ENCODE measurements at places on chromosomes 2 and 18.

- DNase-seq = no peak
These were observed 34.9 kb upstream of the DYNC1I2 start for GRCh38 chr2:171652416-171652785.

DNA sequence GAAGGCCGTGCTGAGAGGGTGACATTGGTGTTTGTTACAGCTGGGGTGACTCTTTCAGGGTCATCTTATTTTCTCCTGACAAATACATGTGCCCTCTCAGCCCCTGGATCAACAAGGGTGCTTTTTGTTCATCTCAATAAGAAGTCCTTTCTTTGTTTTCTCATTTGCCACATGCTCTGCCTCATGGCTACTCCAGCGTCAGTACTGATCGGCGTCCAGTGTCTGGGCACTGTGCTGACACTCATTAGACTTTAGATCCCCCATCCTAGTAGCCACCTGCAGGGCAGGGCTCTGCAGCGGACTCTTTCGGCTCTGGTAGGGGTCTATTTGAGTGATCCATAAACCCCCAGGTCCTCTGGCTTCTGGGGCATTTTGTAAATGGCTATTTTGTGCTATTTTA is 38.4 kb downstream of the NPPC start:
- DNase-seq = no peak

- no peak for DNase-seq
These were observed 152.6 kb upstream of the KYNU start for GRCh38 chr2:142724713-142725349.

DNA sequence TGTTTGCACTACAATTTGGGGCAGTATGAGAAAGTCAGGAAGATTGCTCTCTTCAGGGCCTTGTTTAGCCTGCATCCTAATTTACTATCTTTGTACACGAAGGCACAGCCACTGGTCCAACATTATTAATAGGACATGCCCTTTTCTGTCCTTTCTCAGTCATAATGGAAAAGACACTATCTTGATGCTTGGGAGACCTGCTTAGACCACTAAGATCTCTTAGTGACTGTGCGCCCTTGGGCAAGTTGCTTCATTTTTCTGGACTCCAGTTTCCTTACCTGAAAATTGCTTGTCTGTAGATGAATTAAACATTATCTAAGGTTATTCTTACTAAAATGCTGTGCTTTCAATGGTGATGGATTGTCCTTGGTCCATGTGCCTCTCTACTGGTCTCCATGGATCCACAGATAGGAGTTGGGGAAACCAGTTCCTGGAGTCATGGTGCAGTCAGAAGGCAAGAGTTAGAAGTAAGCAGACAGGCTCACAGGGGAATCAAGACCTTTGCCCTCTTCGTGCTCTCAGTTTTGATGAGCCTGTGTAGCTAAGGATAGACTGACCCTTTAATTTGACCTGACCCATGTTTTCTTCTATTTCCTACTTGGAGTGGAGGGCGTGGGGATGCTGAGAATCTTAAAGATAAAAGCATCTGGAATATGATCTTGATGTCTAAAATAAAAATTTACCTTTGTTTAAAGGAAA is 114.0 kb downstream of the RAPGEF4 start:
- DNase-seq = no peak

DNA sequence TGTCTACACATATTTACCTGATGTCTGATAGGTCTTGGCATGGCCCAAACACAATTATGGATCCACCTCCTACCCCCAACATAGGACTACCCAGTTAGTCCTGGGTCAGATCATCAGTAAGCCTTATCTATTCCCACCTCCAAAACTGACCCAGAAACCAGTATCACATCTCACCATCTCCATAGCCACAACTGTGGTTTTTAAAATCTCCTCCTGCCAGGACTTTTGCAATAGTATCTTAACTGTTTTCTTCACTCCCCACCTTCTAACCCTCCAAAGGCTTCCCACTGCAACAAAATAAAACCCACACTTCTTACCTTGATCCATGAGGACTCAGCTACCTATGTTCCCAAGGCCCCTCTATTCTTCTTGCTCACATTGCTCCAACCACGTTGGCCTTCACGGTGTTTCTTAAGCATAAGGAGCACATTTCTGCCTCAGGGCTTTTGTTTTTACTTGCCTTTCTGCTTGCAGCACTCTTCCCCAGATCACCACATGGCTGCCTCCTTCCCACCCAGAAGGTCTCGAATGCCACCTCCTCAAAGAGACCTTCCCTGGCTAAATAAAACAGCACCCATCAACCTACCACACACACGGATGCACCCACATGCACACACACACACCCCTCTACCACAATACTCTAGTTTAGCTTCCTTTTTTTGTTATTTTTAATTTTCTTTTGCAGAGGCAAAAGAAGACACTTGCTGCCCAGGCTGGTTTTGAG is 125.9 kb upstream of the SLC1A4 start:
- DNase-seq = no peak

GRCh38 chr2:74414881-74415761 is 6.3 kb downstream of the C2orf81 start:
- DNase-seq = no peak

DNA sequence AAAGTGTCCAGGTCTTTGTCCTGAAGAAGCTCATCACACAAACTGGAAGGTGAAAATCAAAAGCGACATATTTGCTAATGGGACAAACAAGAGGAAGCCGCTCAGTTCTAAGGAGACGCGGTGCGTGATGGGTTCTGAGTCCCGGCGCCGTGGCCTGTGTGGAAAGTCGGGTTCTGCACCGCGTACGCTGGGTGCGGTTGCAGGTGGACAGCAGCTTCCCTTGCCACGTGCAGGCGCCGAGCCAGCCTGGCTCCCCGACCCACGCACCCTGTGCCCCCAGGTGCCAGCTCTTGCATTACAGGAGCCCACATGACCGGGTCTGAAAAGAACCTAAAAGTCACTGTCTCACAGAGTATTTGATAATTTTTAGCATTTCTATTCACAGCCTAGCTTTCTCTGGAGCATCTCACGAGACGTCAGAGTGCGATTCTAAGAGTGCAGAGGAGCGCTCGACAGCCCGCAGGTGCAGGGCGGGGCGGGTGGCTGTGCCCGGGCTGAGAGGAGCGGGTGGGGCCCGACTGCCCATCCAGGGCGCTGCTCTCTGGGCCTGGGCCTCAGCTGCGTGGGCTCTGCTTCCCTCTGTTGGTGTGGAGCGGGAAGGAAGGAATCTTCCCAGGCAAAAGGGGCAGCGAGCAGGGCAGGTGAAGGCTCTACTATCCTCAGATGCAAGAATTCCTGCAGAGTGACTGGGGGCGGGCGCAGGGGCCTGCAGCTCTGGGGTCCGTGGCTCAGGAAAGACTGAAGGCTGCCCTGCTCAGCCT is 39.4 kb downstream of the MYT1L start:
- no peak for DNase-seq

GRCh38 chr18:21632393-21632792 is 20.3 kb downstream of the SNRPD1 start:
- DNase-seq = no peak

DNA sequence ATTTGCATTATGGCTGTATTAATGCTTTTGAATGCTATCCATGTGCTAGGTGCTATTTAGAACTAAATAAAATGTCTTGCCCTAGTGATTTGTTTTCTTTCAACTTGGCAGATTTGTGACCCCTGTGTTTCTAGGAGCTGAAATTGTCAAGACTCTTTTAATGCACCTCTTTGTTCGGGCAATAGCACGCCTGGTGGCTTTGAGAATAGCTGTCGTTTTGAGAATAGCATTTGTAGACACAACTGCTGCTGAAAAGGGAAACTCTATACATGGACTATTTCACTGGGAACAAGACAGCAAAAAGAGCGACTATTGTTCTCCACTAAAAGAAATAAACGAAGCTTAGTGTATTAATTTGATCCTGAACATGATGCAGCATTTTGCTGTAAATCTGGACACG is 352.1 kb upstream of the ZNF521 start:
- no peak for DNase-seq

DNA sequence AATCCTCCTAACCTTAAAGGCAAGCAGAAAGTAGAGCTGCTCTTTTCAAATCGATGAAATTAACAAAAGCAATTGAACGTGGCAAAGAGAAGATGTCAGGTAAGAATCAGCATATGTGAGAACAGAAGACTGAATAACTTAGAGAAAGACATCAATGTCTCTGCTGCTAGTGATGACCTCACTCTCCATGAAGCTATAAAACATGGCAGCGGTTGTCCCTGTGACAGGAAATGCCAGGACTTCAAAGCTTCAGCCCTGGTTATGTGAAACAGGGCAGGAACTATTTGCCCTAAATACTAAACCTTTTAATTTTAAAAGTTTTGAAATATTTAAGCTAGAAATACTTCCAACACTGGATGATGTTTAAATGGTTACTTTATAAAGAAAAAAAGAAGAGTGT is 383.7 kb downstream of the XIRP2 start:
- no peak for DNase-seq
